ENCODE measurements at places on chromosomes 7 and 10. TPM values are rescaled to one million over a fixed set of nuclear protein-coding genes. Genes with fewer than 3 reads are reported as not detected.

DNA sequence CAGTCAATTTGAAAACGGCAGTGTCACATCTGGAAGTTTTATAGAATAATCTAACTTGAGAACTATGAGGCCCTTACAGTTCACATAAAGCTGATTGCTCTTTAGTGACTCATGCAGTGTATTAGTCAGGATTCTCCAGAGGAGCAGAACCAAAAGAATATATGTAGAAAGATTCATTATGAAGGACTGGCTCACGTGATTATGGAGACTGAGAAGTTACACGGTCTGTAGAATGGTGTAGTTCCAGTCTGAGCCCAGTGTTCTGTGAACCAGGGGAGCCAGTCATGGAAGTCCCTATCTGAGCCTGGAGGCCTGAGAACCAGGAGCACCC, 21.5 kb downstream of the RBM33 start:
- no peak for DNase-seq

The BLNK gene
- polyA plus RNA-seq: 0.25 TPM

The LRIT1 gene
- not detected for polyA plus RNA-seq

DNA sequence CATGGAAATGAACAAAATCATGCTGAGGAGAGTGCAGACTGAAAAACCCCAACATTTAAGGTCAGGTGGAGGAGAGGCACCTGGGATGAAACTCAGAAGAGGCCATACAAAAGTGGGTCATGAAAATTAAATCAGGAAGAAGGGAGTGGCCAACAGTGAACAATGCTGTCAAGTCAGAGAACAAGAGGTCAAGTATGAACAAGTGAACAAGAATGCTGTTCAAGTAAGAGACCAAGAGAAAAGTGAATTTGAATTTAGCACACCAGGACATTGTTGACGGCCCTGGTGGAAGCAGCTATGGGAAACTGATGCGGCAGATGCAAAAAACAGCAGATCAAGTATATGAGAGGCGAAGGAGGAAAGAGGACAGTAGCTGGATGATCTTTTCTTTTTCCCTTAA, 7.9 kb downstream of the CEP41 start:
- DNase-seq: no peak

The PPIF gene
- 297 TPM for polyA plus RNA-seq

DNA sequence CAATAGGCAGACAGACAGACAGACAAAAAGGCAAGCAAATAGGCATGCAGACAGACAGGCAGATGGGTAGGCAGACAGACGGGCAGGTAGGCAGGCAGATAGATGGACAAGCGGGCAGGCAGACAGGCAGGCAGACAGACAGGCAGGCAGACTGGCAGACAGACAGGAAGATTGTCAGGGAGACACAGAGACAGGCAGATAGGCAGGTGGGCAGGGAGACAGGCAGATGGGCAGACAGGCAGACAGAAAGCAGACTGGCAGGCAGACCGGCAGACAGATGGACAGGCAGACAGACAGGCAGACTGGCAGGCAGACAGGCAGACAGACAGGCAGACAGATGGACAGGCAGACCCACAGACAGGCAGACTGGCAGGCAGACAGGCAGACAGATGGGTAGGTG, 70.3 kb upstream of the MYL10 start:
- DNase-seq: no peak

DNA sequence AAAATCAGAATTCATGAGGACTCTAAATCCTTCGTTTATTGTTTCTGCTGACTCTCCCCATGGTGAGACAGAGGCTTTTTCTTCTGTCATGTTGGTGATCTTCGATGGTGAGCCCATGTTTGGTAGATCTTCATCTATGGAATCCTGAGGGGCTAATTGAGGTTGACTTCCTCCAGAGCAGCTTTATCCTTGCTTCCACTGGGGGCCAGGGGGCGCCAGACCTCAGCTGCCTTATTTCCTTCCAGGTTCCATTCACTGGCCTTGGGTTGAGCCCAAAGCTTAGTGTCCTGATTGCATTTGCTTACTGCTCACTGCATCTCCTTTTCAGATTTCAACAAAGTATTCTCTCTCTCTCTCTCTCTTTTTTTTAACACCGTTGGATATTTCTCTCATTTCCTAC, 80.7 kb downstream of the GCC1 start:
- no peak for DNase-seq
